ENCODE measurements at places on chromosomes 1 and 21. TPM values are rescaled to one million over a fixed set of nuclear protein-coding genes. Genes with fewer than 3 reads are reported as not detected.

Gene RPE65
- not detected for total RNA-seq

Gene SLC45A1
- 0.60 TPM for total RNA-seq

Gene IGSF5
- total RNA-seq = 0.33 TPM

Gene DUSP10
- 9.3 TPM for total RNA-seq

Gene AGT
- 12.5 TPM for total RNA-seq

Gene TAGLN2
- 153 TPM for total RNA-seq

Gene ADCY10
- 0.55 TPM for total RNA-seq

Gene LGALS8
- 27.7 TPM for total RNA-seq
